ENCODE measurements at places on chromosomes 1 and 21.

- DNase-seq = no peak
Measured at GRCh38 chr1:198205016-198205684, 48.4 kb downstream of the NEK7 start.

- DNase-seq = no peak
Measured at GRCh38 chr1:58699011-58699762, 675 bp downstream of the MYSM1 start.

GRCh38 chr21:17370263-17370662 is 142.6 kb upstream of the CXADR start:
- DNase-seq = no peak

GRCh38 chr1:17258758-17259130 is 9.8 kb downstream of the PADI3 start:
- no peak for DNase-seq
